ENCODE measurements at places on chromosomes 7 and 10.

GRCh38 chr7:128037880-128038619 is 6.8 kb upstream of the LRRC4 start:
- no peak overlapping the region for H3K4me3 ChIP-seq
- H3K4me1 ChIP-seq, result peaks cover 10% of the 10 kb centered on the region

DNA sequence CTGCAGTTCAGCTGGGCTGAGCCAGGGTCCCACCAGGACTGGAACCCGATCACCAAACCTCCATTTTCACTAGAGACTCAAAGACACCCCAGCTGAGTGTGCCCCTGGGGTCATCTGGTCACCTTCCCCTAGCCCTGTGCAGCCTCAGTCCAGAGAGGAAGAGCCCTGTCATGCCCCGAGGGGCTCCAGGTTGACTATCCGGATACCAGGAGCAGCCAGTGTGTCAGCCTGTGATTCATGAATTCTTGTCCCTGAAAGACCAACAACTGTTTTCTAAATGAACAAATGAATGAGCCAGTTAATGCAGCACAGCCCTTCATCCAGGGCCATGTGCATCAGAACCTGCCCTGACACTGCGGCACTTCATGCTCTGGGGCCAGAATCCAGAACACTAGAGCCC is 201.9 kb upstream of the TCERG1L start:
- no peaks in the 10 kb centered on the region for H3K4me1 ChIP-seq
- H3K36me3 ChIP-seq, result no peaks in the 10 kb centered on the region
- DNase-seq, result no peak
- peaks cover 5% of the 10 kb centered on the region for H3K27me3 ChIP-seq
- H3K4me3 ChIP-seq, result no peak overlapping the region
- no peak overlapping the region for H3K27ac ChIP-seq

DNA sequence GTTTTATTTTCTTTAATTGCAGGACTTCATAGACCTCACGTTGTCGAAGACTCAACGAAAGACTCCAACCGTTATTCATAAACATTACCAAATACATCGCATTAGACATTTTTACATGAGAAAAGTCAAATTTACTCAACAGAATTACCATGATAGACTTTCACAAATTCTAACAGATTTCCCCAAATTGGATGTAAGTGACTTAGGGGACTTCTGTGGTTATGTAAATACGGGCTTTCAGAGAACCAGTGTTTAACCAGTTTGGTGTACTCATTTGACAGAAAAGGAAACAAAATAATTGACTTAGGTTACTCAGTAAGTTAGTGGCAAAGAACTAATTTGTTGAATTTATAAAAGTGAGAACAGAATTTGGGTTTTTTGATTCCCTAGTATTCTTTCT is 4.2 kb downstream of the GTPBP4 start:
- no peak for DNase-seq
- H3K27me3 ChIP-seq, result no peaks in the 10 kb centered on the region
- H3K27ac ChIP-seq, result no peak overlapping the region
- H3K4me3 ChIP-seq, result no peak overlapping the region
- peaks cover 28% of the 10 kb centered on the region for H3K4me1 ChIP-seq

DNA sequence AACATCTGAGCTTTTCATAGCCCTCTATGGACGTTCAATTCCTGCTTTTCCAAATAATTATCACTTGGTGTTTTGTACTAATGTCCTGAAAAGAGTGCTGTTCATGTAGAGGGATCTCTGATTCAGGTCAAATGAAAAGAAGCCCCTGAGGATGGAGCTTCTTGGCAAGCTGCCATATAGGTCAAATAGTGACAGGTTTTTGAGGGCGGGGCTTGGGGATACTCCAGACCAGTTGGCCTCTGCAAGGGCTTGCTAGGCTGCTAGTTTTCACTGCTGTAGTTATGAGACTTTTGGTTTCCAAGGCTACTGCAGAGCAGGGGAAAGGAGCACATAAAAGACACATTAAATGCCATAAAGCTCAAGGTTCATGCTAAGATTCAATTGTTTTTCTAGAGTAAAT is 257.2 kb upstream of the CACNA2D1 start:
- no peaks in the 10 kb centered on the region for H3K4me1 ChIP-seq
- H3K4me3 ChIP-seq, result no peak overlapping the region
- no peak overlapping the region for H3K27ac ChIP-seq

DNA sequence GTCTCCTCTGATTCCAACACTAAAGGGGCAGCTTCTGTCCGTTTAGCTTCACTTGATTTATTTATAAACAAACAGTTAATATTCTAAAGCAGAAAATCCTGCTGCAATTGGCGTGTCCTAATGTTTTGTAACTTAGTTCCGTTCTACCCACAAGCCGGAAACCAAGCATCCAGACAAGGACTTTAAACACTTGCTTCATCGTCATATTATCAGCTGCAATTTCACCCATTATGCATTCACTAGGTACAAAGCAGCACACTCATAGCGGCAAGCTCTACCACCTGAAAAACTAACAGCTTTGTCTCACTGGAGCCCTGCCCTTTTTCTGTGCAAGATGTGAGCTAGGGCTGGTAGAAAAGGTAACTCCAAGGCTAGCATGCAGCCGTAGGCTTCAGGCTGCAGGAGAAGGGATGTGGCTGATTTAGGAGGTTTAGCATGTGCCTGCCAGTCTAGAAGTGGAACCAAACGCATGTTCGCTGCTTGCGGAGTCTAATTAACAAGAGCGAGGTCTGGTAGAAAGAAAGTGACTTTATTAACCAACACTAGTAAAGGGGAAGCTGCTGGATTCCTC is 43.7 kb upstream of the BPGM start:
- H3K36me3 ChIP-seq, result no peaks in the 10 kb centered on the region
- no peak for DNase-seq
- H3K4me3 ChIP-seq, result no peak overlapping the region
- H3K27ac ChIP-seq, result no peak overlapping the region
- peaks cover 3% of the 10 kb centered on the region for H3K4me1 ChIP-seq

DNA sequence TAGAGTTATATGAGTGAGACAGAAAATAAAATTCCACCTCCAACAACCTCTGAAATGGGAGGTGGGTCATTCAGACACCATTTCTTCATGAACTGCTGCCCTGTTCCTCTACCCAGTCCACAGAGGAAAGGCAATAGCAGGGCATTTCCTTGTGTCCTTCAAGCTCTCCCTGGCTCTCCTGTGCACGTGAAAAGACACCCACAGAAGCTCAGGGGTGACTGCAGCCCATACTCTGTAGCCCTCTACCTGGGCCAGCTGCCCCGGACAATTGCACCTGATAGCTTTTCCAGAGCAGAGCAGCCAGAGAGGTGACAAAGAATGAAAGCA is 10.0 kb downstream of the ST8SIA6 start:
- peaks cover 12% of the 10 kb centered on the region for H3K4me1 ChIP-seq
- no peak for DNase-seq
- H3K36me3 ChIP-seq, result peaks cover 3% of the 10 kb centered on the region

DNA sequence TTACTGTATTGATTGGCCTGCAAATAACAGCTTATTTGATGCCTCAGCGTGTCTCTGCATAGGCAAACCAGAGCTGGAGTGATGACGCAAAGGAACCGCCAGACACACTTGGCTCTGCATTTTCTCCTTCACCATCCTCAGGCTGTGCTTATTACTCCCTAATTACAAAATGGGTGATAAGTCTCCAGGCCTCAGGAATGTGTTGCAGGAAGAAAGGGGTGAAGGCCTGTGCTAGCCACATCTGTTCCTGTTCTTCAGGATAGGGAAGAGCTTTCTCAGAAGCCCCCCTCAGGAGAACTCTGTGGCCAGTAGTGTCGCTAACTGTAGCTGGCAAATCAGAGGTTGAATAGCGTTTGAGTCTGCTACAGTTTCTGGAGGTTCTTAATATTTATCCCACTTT is 5.1 kb downstream of the TDRD1 start:
- DNase-seq, result no peak
- no peak overlapping the region for H3K27ac ChIP-seq
- H3K4me1 ChIP-seq, result no peaks in the 10 kb centered on the region
- no peak overlapping the region for H3K4me3 ChIP-seq
- H3K36me3 ChIP-seq, result no peaks in the 10 kb centered on the region
- H3K27me3 ChIP-seq, result peaks cover 3% of the 10 kb centered on the region

- DNase-seq, result peak; percentile 83
- H3K36me3 ChIP-seq, result no peaks in the 10 kb centered on the region
- peak overlapping the region; percentile 89 for H3K27ac ChIP-seq
- H3K4me3 ChIP-seq, result peak overlapping the region; percentile 61
- H3K4me1 ChIP-seq, result peaks cover 71% of the 10 kb centered on the region
Observed at GRCh38 chr10:6136215-6137201, 47.7 kb downstream of the RBM17 start.

DNA sequence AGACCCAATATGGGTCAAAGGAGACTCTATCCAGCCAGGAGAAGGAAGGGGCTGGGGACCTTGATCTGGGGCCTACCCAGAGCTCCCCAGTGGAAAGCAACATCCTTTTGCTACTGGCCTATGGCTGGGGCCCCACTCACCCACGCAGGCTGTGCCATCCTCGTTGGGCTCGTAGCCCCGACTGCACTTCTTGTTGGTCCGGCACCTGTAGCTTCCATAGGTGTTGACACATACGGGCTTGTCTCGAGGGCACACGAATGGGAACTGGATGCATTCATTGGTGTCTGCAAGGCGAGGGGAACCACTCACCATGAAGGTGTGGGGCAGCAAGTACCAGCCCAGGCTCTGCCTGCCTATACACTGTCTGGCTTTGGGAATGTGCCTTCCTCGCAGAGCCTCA is 30.5 kb downstream of the GOLGA7B start:
- H3K4me3 ChIP-seq, result no peak overlapping the region
- H3K36me3 ChIP-seq, result no peaks in the 10 kb centered on the region
- no peaks in the 10 kb centered on the region for H3K4me1 ChIP-seq
- no peaks in the 10 kb centered on the region for H3K27me3 ChIP-seq
- DNase-seq, result no peak
- no peak overlapping the region for H3K27ac ChIP-seq

- no peak overlapping the region for H3K4me3 ChIP-seq
- H3K27me3 ChIP-seq, result no peaks in the 10 kb centered on the region
- H3K4me1 ChIP-seq, result no peaks in the 10 kb centered on the region
- peaks cover 15% of the 10 kb centered on the region for H3K36me3 ChIP-seq
- DNase-seq, result no peak
Observed at GRCh38 chr7:27822245-27822644, 82.3 kb downstream of the TAX1BP1 start.

- H3K4me3 ChIP-seq, result no peak overlapping the region
- DNase-seq, result no peak
- H3K4me1 ChIP-seq, result no peaks in the 10 kb centered on the region
- no peak overlapping the region for H3K27ac ChIP-seq
Observed at GRCh38 chr10:48504141-48504885, 100.6 kb downstream of the ARHGAP22 start.

- peak within 1 kb of the TSS; percentile 24 for H3K4me3 ChIP-seq
- peaks cover 40% of the 10 kb centered on the region for H3K27me3 ChIP-seq
- no peaks in the 10 kb centered on the region for H3K36me3 ChIP-seq
- peaks cover 8% of the 10 kb centered on the region for H3K4me1 ChIP-seq
- no peak within 1 kb of the TSS for H3K27ac ChIP-seq
- DNase-seq, result peak; percentile 30
Observed at GRCh38 chr10:97185326-97186058, at the start of gene SLIT1. SLIT1 (minus strand) TSS chr10:97185959; CDS start chr10:97185674, 285 bp downstream.

GRCh38 chr7:34247468-34247867 is 342.1 kb downstream of the BMPER start:
- no peak for DNase-seq
- no peak overlapping the region for H3K27ac ChIP-seq
- H3K36me3 ChIP-seq, result no peaks in the 10 kb centered on the region
- no peak overlapping the region for H3K4me3 ChIP-seq
- H3K27me3 ChIP-seq, result no peaks in the 10 kb centered on the region

- no peak overlapping the region for H3K4me3 ChIP-seq
- H3K27me3 ChIP-seq, result no peaks in the 10 kb centered on the region
- no peak for DNase-seq
- peaks cover 3% of the 10 kb centered on the region for H3K36me3 ChIP-seq
Observed at GRCh38 chr7:130513447-130513846, 21.6 kb downstream of the MEST start.

DNA sequence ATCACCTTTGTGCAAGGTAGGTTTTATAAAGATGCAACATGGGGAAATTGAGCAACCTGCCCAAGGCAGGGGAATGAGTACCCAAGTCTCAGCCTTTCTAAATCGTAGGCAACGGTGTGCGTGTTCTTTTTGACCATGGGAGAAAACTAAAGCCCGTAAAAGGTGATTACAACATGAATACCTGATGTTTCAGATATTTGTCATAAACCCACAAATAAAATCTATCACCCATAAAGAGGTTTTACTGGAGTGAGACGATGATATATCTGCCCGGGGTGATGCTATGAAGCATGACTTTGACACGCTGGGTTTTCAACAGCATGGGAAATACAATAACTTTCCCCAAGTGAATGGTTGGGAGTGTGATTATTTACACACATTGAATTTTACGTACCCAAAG is 406.3 kb upstream of the KLF6 start:
- DNase-seq, result no peak
- H3K4me1 ChIP-seq, result peaks cover 7% of the 10 kb centered on the region
- no peak overlapping the region for H3K4me3 ChIP-seq
- H3K27me3 ChIP-seq, result no peaks in the 10 kb centered on the region
- H3K36me3 ChIP-seq, result no peaks in the 10 kb centered on the region
- no peak overlapping the region for H3K27ac ChIP-seq

- H3K36me3 ChIP-seq, result no peaks in the 10 kb centered on the region
- H3K4me1 ChIP-seq, result peaks cover 23% of the 10 kb centered on the region
- no peak overlapping the region for H3K4me3 ChIP-seq
Observed at GRCh38 chr7:17185690-17186070, 112.8 kb upstream of the AHR start.

GRCh38 chr10:74842301-74842954 is 16.0 kb downstream of the KAT6B start:
- H3K27me3 ChIP-seq, result no peaks in the 10 kb centered on the region
- no peak for DNase-seq
- H3K4me1 ChIP-seq, result peaks cover 28% of the 10 kb centered on the region
- no peak overlapping the region for H3K27ac ChIP-seq

- no peaks in the 10 kb centered on the region for H3K27me3 ChIP-seq
- H3K36me3 ChIP-seq, result no peaks in the 10 kb centered on the region
- H3K27ac ChIP-seq, result no peak overlapping the region
- H3K4me1 ChIP-seq, result no peaks in the 10 kb centered on the region
- DNase-seq, result no peak
Observed at GRCh38 chr7:80629023-80629422, 9.4 kb upstream of the CD36 start.

GRCh38 chr7:132154695-132155471 is 421.4 kb downstream of the PLXNA4 start:
- H3K36me3 ChIP-seq, result no peaks in the 10 kb centered on the region
- H3K4me3 ChIP-seq, result no peak overlapping the region
- no peak for DNase-seq
- peaks cover 9% of the 10 kb centered on the region for H3K27me3 ChIP-seq

- no peaks in the 10 kb centered on the region for H3K36me3 ChIP-seq
- no peak overlapping the region for H3K27ac ChIP-seq
- no peaks in the 10 kb centered on the region for H3K27me3 ChIP-seq
Observed at GRCh38 chr7:134051020-134051419, 76.1 kb upstream of the LRGUK start.
